ENCODE measurements at places on chromosomes 3 and 15. TPM values are rescaled to one million over a fixed set of nuclear protein-coding genes. Genes with fewer than 3 reads are reported as not detected.

DNA sequence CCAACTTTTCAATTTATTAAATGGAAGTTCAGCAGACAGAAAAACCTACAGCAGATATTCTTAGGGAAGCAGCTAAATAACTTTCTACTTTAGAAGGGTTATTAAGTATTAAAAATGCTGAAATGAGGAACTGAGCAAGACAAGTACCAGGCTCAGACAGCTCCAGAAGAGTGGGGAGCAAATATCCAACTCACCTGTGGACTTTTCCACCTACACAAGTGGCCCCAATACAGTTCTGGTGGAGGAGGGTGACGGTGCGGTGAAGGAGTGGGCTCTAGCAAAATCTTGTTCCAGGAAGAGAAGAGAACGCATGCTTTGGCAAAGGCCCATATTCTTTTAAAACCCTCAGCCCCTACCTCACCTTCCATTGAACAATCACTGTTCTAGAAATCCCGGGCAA lies 129.7 kb upstream of the LMOD3 start:
- H3K36me3 ChIP-seq = no peaks in the 10 kb centered on the region
- no peaks in the 10 kb centered on the region for H3K27me3 ChIP-seq
- H3K4me3 ChIP-seq = no peak overlapping the region
- H3K4me1 ChIP-seq = no peaks in the 10 kb centered on the region

DNA sequence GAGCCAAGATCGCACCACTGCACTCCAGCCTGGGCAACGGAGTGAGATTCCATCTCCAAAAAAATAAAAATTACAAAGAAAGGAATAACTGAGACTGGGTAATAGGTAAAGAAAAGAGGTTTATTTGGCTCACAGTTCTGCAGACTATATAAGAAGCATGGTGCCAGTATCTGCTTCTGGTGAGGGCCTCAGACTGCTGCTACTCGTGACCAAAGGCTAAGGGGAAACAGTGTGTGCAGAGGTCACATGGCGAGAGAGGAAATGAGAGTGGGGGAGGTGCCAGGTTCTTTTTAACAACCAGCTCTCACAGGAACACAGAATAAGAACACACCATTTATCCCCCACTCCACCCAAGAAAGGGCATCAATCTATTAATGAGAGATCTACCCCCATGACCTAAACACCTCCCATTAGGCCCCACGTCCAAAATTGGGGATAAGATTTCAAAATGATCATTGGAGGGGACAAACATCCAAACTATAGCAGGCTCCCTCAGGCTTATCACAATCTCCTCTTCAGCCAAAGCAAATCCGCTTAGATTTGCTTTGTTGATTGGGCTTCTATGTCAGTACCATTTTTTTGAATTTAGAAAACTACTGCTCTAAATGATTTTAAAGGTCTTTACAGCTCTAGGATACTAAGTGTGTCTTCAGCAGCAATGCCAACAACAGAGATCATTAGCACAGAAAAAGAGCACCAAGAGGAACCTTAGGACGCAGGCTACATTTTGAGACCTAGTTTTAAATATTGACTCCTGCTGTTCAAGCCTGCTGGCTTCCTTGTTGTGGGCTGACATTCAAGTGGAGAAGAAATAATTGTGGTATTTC lies 84.2 kb upstream of the TBL1XR1 start:
- H3K27ac ChIP-seq = no peak overlapping the region
- no peaks in the 10 kb centered on the region for H3K27me3 ChIP-seq
- H3K4me1 ChIP-seq = no peaks in the 10 kb centered on the region

DNA sequence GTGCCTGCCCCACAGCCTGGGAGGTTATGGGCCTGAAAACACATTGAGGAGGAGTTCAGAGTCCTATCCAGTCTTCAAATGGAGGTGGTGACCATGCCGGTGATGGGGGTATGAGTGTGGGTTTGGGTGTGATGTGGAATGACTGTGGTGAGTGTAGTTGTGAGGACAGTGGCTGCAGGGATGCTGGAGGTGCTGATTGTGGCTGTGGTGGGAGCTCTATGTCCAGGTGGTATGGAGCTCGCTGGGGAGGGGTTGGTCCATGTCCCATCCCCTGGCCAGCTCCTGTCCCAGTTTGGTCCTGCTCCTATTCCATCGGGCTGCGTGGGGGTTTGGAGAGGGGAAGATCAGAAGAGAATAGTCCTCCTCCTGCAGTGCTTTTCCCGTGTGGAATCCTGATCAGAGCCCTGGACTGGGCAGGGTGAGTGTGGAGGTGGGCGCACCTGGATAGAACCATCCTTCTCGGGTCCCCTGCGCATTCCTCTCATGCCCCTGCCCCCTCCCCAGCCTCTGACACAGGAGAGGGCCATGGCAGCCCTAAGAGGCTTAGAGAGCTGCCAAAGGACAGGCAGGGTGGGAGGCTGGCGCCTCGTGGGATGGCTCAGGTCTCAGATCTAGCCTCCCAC lies 23.0 kb upstream of the GOLGA6C start:
- H3K4me1 ChIP-seq = no peaks in the 10 kb centered on the region
- DNase-seq = no peak
- H3K27me3 ChIP-seq = no peaks in the 10 kb centered on the region
- H3K36me3 ChIP-seq = no peaks in the 10 kb centered on the region

The DAZL gene
- not detected for total RNA-seq

DNA sequence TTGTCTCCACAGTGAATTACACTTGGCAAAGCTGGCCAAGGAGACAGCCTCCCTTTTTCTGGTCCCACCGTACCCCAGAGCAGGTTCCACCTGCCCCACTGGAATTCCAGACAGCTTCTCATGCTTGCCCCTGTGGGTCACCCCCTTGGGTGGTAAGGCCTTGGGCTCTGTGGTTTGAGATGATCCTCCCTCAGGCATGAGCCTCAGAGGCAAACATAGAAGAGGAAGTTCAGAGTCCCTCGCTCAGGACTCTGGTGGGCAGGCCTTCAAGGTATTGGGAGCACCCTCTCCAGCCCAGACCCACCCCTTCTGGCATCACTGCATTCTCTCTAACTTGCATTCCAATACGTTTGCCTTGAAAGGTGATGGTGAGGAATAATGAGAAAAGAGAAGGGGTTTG lies 17.6 kb upstream of the UBA7 start:
- no peak overlapping the region for H3K27ac ChIP-seq
- no peak for DNase-seq

GRCh38 chr15:83163032-83163431 lies 44.6 kb downstream of the HDGFL3 start:
- peaks cover 3% of the 10 kb centered on the region for H3K36me3 ChIP-seq
- H3K4me1 ChIP-seq = no peaks in the 10 kb centered on the region
- no peak overlapping the region for H3K4me3 ChIP-seq
- no peak for DNase-seq
- no peak overlapping the region for H3K27ac ChIP-seq

The DNAJA4 gene
- total RNA-seq = 53.0 TPM

The ZKSCAN7 gene
- total RNA-seq = 6.2 TPM

The TRPM1 gene
- not detected for total RNA-seq

GRCh38 chr3:27986234-27986879 lies 255.1 kb upstream of the CMC1 start:
- DNase-seq = no peak
- no peak overlapping the region for H3K27ac ChIP-seq
- H3K4me3 ChIP-seq = no peak overlapping the region

DNA sequence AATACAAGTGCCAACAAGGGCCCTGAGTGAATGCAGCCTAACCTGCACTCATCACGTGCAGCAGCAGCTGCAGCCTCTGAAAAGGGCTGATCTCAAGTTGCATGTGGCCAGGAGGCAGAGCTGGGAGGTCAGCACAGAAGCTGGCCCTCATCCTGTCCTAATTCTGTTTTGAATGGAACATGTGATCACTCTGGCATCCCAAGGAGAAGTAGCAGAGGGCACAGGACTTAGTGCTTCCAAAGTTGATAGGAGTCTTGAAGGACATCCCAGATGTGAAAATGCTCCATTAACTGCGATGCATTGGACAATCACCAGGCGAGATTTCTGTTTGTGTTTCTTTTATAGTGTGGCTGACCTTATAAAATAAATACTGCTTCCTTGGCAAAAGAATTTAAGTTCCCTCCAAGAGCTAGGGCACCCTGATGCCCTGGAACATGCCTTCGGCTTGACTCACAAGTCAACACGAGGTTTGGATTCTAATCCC lies 31.6 kb upstream of the STAG1 start:
- DNase-seq = no peak
- no peaks in the 10 kb centered on the region for H3K36me3 ChIP-seq
- no peaks in the 10 kb centered on the region for H3K27me3 ChIP-seq
- H3K27ac ChIP-seq = no peak overlapping the region

DNA sequence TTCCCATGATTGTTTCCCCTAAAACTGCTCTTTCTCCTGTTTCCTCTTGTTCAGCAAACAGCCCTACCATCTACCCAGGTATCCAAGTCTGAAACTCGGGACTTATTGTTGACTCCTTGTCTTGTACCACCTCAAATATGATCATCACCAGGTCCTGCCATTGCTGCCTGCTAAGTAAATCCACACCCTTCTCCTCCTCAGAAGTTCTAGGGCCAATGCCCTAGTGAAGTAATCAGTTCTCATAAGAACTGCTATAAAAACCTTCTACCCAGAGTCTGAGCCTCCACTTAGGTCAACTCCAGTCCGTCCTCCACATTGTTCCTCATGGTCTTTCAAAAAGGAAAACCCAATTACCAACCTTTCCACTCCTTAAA lies 77.0 kb upstream of the IL12A start:
- H3K27me3 ChIP-seq = no peaks in the 10 kb centered on the region
- H3K27ac ChIP-seq = peak overlapping the region; percentile 76
- no peak for DNase-seq
- H3K4me1 ChIP-seq = peaks cover 8% of the 10 kb centered on the region

DNA sequence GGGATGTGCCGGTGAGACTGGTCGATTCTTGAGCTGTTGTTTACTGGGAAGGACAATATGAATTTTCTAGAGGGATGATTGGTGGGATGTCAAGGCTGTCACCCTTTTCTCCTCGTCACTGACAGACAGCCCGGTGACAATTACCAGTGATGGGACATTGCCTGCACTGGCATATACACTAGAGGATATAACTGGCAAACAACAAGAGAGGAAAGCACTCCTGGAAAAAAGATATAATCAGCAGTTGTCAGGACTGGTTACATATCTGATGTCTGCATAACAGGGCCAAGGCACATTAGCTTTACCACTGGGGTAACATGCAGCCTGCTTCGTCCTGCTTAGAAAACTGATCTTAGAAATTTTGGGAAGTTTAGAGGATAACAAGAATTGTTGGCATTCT lies 131.1 kb downstream of the ROBO2 start:
- no peak overlapping the region for H3K4me3 ChIP-seq
- no peaks in the 10 kb centered on the region for H3K4me1 ChIP-seq
- H3K36me3 ChIP-seq = no peaks in the 10 kb centered on the region
- no peak overlapping the region for H3K27ac ChIP-seq
- no peak for DNase-seq

DNA sequence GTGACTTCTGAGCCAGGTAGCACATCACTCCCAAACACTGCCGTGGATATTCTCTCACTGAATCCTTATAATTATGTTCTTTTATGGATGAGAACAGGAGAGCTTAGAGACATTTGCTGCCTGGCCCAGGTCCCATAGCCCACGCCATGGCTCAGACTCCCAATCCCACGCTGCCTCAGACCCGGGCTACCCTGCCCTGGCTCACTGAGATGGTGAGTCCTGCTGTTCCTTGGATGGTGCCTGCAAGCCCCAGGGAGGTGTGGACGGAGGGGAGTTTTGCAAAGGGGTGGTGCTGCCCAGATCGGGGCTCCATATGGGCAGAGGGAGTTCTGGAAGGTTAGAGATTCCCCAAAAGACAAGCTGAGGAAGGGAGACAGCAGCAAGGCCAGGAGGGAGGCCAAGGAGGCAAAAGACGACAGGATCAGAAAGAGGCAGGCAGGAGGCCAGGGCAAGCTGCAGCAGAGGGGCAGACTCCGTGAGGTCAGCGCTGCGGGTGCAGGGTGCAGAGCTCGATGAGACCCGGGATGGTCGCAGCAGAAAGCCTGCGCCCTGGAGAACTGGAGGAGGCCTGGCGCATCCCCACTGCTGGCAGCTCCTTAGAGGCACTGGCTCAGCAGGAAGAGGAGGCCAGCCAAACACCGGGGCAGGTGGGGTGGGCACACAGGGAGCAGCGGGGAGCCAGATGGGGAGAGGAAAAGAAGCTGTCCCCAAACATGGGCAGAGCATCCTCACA lies 95.7 kb upstream of the ALDH1A3 start:
- H3K27ac ChIP-seq = no peak overlapping the region
- H3K4me1 ChIP-seq = no peaks in the 10 kb centered on the region
- no peaks in the 10 kb centered on the region for H3K36me3 ChIP-seq
- peak; percentile 37 for DNase-seq
- H3K4me3 ChIP-seq = no peak overlapping the region

- H3K4me1 ChIP-seq = no peaks in the 10 kb centered on the region
- no peaks in the 10 kb centered on the region for H3K27me3 ChIP-seq
- no peak overlapping the region for H3K4me3 ChIP-seq
- H3K36me3 ChIP-seq = peaks cover 9% of the 10 kb centered on the region
- DNase-seq = no peak
- H3K27ac ChIP-seq = no peak overlapping the region
These were observed 71.8 kb downstream of the IL5RA start for GRCh38 chr3:3038201-3038991.

- H3K27ac ChIP-seq = no peak overlapping the region
- H3K27me3 ChIP-seq = no peaks in the 10 kb centered on the region
- no peaks in the 10 kb centered on the region for H3K4me1 ChIP-seq
- no peak overlapping the region for H3K4me3 ChIP-seq
- DNase-seq = peak; percentile 86
These were observed 162.9 kb downstream of the CHSY1 start for GRCh38 chr15:101088788-101089578.

DNA sequence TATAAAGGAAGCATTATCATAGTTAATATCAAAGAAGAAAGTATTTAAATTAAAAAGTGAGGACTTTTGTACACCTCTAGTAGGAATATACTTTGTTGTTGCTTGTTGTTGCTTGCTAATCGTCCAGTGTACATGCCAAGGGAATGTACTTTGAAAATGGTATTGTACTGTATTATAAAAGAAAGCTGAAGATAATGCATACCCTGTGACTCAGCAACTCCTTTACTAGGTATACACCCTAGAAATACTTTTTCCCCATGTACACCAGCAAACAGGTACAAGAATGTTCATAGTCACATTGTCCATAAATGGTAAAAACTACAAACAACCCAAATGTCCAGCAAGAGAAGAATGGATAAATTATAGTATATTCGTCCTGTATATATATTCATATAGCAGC lies 12.0 kb downstream of the TTBK2 start:
- no peaks in the 10 kb centered on the region for H3K27me3 ChIP-seq
- DNase-seq = no peak
- no peaks in the 10 kb centered on the region for H3K4me1 ChIP-seq
- H3K36me3 ChIP-seq = no peaks in the 10 kb centered on the region

GRCh38 chr15:89363133-89363532 lies 28.5 kb upstream of the POLG start:
- H3K36me3 ChIP-seq = no peaks in the 10 kb centered on the region
- no peak overlapping the region for H3K27ac ChIP-seq
- no peaks in the 10 kb centered on the region for H3K4me1 ChIP-seq
- no peak for DNase-seq

- H3K4me1 ChIP-seq = no peaks in the 10 kb centered on the region
- no peak overlapping the region for H3K4me3 ChIP-seq
- DNase-seq = no peak
- H3K27ac ChIP-seq = no peak overlapping the region
These were observed 17.6 kb upstream of the KCNMB3 start for GRCh38 chr3:179268400-179269051.
